ENCODE measurements at places on chromosomes 2 and 18.

DNA sequence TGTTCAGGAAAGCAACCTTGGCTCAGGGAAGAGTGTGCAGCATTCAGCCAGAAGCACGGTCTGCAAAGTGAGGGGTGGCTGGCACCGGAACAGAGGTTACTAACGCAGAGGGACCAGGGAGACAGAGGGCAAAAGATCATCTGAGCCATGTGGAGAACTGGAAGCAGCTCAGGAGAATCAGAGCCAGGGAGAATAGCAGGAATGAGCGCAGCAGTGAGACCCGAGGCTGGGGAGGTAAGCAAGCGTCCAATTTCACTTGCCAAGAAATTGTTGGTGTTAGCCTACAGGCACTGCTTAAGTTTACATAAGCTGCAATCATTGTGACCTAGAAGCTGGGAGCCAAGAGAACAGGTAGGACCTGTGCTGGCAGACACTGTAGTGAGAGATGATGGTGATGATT is 372.6 kb upstream of the POU3F3 start:
- no peak for DNase-seq

- no peak for DNase-seq
These were observed 29.3 kb downstream of the MERTK start for GRCh38 chr2:111927723-111928122.

- no peak for DNase-seq
These were observed 18.3 kb downstream of the AAK1 start for GRCh38 chr2:69625078-69625795.

DNA sequence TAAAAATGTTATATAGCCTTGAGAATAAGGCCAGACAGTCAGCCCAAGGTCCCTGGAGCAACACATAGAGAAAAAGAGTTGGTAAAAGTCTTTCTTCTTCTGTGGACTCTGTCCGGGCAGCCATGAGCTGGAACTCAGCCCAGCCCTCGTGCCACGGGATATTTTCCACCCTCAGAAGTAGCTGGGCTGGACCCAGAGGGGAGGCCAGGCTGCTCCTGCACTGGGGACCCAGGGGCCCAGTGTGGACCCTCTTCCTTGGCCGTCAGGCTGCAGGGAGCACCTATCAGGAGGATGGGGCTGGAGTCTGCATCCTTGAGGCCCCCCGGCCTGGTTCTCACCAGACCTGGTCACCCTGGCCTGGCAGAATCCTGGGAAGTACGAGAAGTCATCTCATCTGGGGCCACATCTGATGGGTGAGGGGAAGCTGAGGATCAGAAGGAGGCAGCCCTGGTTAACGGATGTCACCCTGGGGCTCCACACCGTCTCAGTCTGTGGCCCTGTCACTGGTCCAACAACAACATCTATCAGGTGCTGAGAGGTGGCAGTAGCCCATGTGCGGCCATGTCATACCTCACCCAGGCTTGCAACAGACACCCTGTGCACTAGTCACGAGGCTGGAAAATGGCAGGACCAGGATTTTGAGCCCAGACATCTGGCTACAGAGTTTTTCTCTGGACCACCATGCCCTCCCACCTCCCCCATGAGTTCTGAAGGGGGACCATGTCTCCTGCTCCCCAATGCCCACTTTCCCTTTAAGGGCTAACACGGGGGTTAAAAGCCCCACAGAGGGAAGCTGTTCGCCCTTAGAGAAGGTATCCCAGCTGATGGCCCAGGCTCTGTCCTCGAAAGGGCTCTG is 33.0 kb downstream of the SDC1 start:
- DNase-seq = no peak

DNA sequence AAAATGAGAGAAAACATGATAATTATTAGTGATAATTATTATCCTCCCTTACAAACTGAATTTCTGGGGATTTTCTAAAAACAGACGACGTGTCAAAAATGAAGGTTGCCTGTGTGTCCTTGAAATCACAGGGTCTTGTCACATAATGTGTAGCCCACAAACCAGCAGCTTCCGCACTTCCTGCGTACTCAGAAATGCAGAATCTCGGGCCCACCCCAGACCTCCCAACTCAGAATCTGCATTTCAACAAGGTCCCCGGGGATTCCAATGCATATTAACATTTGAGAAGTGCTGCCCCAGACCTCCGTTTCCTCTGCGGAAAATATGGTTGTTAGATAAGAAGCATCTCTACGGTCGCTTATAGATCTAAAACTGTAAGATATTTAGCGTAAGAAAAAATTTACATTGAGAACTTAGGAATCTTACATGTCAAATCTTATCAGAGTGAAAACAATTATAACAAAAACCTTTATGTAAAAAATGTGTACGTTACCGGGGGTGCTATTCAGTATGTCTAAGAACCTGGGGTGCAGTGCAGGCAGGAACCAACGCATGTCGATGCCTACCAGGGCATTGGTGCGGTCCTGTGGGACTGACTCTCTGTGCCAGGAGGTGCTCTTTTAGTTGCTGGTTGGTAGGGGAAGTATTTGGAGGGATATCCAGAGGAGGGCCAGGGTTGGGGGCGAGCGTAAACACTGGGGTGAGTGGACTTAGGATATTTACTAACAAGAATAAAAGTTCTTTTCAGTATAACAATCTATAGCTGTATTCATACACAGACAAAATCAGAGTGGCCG is 15.2 kb downstream of the CDKL4 start:
- DNase-seq = no peak

GRCh38 chr18:10291568-10291981 is 162.9 kb upstream of the APCDD1 start:
- DNase-seq = no peak

- DNase-seq = no peak
These were observed 14.3 kb upstream of the MFF start for GRCh38 chr2:227310756-227311110.

- no peak for DNase-seq
These were observed 640 bp downstream of the SPTBN1 start for GRCh38 chr2:54456612-54457322.

DNA sequence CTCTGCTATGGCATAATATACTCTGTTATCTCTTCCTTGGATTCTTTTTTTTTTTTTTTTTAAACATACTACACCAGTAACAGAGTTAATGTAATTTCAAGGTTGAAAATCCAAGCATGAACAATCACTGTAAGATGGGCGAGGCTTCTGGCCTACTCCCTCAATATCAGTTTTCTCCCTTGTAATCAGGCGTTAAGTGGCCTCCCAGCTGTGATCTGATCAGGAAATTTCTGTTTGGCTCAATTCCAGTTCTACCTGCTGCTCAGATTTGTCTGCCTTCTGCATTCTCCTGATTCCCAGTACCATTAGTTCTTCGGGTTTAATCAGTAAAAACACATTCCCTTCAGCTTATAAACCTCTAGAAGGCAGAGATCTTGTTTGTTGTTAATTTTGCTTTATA is 18.6 kb downstream of the PRKD3 start:
- DNase-seq = no peak

DNA sequence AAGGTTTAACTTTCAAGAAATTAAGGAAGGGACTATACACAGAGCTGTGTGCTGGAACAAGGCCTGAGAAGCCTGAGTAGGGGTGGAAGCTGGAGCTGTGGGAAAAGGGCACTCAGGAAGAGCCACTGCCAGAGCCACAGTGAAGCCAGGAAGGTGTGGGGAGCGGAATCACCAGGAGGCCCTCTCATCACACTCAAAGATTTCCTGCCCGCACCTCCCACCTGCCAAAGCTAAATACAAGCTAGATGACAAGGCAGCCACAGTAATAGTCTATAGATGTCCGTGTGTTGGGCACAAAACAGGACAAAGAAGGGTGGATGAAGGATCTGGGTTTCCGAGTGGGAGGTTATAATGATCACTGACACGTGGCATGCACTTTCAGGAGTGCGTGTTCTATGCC is 126.0 kb downstream of the ZNF532 start:
- DNase-seq = no peak

DNA sequence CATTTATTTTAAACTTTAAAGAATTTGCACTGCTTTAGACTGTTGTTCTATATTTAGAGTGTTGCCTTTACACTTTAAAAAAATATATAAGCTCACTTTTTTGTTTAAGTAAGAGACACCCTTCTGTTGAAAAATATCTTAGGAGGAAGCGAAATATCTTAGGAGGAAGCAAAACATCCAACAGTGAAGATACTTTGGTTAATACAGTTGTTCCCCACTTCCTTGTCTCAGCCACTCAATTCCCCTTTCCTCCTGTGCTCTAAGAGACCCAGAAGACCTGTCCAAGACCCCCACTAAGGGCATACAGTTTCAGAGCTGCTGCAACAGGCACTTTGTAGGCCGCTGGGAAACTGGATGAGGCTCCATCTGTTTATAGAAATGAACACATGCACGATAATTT is 5.7 kb downstream of the SERPINB8 start:
- peak; percentile 36 for DNase-seq

DNA sequence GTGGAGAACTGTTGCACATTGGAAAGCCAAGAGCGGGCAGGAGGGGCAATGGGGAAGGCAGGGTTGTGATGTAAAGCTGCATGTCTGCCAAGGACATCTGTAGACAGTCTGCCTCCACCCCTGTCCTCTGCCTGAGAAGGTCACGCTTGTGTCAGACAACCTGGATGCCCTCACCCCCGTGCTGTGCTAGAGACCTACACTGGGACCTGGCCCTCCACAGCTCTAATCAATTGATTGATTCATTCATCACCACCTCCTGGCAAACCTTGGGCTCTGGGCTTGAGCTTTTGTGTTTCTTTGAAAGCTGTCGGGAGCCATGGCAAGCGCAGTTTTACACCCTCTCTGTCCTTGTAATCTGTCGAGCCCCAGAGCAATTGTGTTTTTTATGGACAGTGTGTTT is 41.1 kb downstream of the MARCO start:
- no peak for DNase-seq

- no peak for DNase-seq
These were observed 166.8 kb downstream of the TGIF1 start for GRCh38 chr18:3616744-3617143.

GRCh38 chr18:905948-906415 is 1.3 kb downstream of the ADCYAP1 start:
- no peak for DNase-seq
